ENCODE measurements at places on chromosomes 6 and 20.

GRCh38 chr20:5122873-5123260, 3.1 kb upstream of the PCNA start:
- no peak for DNase-seq

- no peak for DNase-seq
Measured at GRCh38 chr20:19047040-19047950, 165.1 kb upstream of the SLC24A3 start.

GRCh38 chr6:107115695-107116327, 496 bp upstream of the BEND3 start:
- peak; percentile 10 for DNase-seq

DNA sequence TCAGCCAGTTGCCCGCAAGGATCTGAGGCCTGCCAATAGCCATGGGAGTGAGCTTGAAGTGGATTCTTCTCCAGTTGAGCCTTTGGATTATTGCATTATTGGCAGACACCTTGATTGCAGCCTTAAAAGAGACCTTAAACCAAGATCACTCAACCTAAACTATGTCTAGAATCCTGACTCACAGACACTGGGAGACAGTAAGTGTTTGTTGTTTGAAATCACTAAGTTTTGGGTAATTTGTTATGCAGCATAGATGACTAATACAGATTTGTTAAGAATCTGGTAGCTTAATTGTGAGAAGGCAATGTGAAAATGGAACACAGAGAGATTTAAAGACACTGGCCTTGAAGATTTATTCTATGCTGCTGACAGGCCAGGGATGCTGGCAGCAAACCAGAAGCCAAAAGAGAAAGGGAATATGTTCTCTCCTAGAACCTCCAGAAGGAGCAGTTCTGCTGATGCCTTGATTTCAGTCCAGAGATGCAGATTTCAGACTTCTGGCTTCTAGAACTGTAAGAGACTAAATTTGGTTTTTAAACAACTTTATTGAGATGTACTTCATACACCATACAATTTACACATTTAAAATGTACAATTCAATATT, 17.6 kb downstream of the SIRPD start:
- no peak for DNase-seq

DNA sequence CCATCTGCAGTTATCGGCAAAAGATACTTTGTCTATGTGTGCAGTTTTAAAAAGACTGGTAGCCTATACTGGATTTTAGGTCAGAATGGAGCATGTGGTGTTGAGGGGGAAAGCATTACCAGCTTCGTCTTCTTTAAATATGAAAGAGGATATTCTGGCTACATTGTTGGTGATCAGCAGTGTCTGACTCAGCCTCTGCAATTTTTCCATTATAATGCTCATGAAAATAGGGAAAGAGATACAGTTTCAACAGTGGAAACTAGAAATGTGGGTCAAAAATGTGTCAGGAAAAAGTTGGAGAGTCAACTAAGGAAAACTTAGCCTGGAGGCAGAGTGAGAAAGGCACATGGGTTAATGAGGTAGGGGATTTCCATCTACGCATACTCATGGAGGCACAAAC, 45.2 kb downstream of the HDGFL1 start:
- DNase-seq = no peak

DNA sequence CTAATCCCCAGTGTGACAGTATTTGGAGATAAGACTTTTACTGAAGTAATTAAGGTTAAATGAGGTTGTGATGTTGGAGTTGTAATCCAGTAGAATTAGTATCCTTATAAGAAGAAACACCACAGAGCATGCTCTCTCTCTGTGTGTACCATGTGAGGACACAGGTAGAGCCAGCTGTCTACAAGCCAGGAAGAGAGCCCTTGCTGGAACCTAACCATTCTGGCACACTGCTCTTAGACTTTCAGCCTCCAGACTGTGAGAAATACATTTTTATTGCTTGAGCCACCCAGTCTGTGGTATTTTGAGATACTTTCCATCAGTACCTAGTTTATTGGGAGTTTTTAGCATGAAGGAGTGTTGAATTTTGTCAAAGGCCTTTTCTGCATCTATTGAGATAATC, 110.2 kb downstream of the PHF3 start:
- DNase-seq = no peak

- DNase-seq = no peak
Measured at GRCh38 chr20:46831633-46832011, 63.0 kb upstream of the EYA2 start.

DNA sequence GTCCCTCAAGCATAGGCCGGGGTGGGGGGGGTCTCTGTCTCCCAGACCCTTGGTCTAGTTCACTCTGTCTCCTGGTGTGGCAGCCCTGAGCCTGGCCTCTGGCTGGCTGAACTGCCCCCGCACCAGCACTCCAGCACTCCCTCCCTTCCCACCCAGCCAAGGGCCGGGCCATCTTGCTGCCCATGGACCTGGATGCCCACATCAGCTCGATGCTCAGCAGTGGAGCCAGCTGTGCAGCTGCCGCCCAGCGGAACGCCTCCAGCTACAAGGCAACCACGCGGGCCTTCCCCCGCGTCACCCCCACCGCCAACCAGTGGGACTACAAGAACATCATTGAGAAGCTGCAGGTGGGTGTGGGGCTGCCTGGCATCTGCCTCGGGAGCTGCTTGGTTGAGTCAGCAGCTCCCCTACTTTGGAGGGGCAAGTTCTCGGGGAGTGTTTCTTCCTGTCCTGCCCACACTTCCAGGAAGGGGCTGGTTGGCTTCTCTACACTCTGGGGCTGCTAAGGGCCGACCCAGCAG, 28.4 kb downstream of the UQCC2 start:
- DNase-seq = no peak

DNA sequence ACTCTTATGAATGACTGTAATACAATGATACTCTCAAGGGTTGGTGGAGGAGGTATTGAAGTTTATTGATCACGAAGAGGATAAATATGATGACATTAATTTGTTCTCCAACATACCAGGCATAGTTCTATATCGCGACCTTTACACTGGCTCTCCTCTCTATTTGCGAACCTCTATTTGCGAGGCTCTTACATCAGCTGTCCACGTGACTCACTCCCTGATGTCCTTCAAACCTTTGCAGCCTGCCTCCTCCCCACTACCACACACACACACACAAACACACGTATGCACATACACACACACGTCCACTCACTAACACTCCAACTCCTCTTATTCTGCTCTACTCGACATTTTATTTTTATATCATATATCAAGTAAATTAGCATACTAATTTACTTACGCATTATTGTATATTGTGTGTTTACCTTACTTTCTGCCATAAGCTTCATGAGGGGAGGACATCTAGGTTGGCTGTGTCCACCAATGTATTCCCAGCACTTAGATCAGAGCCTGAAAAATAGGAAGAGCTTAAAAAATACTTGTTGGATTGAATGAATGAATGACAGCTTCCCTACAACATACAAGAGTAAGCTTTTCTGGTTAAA, 53.3 kb upstream of the TNFRSF21 start:
- no peak for DNase-seq

- DNase-seq = no peak
Measured at GRCh38 chr6:18215436-18215835, 48.9 kb downstream of the DEK start.

DNA sequence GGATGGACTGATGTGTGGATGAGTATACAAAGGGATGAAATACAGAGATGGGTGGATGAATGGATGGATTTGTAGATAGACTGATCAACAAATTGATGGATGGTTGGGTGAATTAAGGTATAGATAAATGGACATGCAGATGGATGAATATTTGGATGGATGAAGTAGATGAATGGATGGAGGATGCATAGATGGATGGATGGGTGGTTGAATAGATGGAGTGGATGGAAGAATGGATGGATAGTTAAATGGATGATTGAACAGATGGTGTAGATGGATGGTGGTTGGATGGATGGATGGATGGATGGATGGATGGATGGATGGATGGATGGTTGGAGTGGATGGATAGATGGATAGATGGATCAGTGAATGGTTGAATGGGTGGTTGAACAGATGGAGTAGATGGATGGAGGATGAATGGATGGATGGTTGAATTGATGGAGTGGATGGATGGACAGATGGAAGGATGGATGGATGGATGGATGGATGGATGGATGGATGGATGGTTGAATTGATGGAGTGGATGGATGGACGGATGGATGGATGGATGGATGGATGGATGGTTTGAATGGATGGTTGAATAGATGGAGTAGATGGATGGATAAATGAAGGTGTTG, 15.0 kb downstream of the SLC2A10 start:
- DNase-seq = no peak

DNA sequence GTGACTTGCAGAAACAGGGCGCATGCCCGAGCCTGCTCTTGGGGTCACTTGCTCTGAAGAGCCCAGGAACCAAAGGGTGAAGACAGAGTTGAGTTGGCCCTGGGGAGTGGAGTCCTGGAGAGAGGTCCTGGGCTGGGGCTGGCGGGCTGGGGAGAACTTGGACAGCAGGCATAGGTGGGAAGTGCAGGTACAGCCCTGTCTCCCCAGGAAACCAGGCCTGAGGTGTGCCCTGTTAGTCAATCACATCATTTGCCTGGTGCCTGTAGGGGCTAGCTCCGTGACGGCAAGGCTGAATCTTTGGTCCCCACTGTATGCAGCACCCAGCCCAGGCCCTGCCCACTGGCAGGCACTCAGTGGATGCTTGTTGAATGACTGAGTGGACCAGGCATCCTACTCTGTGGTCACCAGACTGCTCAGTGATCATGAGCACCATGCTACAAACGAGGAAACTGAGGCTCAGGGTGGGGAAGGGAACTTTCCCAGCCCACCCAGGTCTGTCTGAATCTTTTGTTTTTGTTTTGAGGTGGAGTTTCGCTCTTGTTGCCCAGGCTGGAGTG, 15.6 kb upstream of the NOL4L start:
- DNase-seq = peak; percentile 11

DNA sequence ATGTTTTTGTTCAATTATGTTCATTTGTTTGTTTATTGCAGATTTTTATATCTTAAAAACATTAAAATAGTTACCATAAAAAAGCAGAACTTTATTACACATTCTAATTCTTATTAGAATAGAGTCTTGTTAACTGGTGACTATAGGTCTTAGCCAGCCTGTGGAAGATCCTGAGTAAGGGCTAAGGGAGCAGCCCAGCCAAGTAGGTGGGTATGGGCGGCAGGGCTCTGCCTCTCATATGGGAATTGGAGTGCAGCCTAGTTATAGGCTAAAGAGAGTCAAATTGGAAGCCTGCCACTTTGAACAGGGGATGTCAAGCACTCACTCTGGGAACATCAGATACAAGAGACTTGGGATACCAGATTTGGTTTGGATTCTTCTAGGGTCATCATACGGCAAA, 10.5 kb upstream of the HSF2 start:
- DNase-seq = no peak

DNA sequence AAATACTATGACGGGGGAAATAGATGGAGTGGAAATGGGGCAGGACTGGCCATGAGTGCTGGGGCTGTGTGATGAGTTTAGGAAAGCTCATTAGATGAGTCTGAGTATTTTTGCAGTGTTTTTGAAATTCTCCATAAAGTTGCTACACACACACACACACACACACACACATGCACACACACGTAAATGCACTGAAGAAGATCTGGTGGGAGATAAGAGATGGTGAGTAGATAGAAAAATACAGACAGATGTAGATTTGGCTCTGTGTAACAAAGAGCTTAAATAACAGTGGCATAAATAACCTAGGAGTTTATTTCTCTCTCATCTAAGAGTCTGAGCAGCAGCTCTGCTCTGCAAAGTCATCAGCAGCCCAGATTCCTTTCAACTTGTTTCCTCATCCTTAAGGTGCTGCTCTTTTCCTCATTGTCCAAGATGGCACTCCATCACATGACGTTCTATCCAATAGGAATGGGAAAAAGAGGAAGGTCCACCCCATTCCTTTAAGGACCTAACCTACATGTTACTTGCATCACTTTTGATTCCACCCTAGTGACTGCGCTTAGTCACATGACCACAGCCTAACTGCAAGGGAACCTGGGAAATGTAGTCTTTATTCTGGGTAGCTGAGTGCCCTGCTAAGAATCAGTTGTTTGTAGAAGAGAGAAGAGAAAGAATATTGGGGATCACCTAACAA, 76.4 kb downstream of the EYA2 start:
- peak; percentile 91 for DNase-seq

- no peak for DNase-seq
Measured at GRCh38 chr20:23331450-23332350, 18.9 kb upstream of the NXT1 start.

DNA sequence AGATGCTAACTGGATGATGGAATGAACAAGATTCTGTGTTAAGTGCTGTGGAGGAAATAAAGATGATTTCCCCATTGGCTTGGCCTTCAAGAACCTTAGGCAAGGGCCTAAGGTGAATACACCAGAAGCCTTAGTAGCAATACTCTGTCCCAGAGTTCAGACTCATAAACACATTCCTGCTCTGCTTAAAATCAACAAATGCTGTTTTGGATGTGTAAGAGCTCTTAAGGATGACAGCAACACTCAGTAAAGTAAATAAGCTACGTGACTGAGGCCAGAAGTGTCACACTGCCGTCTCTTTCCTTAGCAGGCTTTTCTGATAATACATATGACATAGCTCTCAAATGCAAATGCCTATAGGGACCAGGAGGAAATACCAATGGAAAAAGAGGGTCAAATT, 90.6 kb downstream of the EYA2 start:
- DNase-seq = no peak

DNA sequence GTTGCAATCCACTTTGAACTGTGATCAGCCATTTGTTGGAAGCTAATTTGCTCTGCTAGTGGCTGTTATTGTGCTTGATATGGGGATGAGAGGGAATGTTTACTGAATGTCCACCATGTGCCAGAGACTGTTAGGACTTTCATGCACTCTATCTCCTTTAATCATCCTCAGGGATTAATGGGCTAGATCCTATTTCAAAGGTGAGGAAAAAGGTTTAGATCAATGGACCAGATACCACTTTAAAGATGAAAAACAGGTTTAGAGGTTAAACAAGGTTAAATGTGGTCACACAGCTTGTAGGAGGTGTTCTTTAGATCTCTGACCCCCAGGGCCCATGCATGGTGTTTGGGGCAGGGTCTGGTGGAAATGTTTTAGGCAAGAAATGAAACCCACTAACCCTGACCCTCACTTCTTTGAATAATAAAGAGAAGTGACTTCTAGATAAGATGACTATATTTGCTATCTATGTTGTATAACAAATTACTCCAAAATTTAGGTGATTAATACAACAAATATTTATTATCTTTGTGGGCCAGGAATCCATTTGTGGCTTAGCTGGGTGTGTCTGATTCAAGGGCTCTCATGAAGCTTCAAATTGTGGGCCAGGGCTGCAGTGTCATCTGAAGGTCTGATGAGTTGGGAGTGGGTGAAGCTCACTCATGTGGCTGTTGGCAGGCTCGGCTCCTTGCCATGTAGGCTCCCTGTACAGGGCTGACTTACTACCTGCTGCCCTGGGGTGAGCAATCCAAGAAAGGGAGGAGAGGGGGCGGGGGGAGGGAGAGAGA, 127.8 kb upstream of the FOXA2 start:
- DNase-seq = no peak

DNA sequence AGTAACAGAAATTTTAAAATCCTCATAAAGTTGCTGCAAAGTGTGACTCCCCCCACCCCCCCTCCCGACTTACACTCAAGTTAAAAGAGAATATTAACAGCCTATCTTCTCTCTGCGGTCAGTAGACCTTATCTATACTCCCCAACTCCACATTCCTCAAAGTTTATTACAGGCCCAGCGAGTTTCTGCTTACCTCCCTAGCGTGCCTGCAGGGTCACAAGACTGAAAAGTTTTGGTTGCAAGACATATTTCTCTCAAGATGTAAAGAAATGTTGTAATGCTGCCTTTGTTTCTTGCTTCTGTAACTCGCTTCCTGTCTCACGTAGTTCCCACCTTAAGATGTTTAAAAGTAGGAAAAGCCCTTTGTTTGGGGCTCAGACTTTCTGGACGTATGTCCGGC, 699.6 kb downstream of the PHF3 start:
- no peak for DNase-seq

All from HFFc6 (cell line).